ENCODE measurements at places on chromosomes 4 and X.

GRCh38 chrX:115583496-115584004 is 22.6 kb downstream of the PLS3 start:
- no peak for DNase-seq

DNA sequence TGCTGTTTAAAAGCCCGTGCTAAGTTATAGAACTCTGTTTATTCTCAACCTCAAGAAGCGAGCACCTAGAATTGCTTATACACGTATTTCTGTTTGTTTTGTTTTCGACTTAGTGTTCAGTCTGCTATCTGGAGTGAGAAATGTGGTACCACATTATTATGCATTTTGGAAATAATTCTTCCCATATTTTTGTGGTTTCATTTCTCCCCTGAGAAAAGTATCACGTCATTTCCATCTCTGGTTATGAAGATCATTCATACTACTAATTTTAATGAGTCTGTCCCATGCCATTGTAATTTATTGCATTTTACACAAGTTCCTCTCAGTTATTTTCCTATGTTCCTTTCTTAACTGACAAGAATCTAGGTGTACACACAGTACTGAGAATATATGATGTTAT is 186.0 kb downstream of the DCHS2 start:
- DNase-seq = no peak

DNA sequence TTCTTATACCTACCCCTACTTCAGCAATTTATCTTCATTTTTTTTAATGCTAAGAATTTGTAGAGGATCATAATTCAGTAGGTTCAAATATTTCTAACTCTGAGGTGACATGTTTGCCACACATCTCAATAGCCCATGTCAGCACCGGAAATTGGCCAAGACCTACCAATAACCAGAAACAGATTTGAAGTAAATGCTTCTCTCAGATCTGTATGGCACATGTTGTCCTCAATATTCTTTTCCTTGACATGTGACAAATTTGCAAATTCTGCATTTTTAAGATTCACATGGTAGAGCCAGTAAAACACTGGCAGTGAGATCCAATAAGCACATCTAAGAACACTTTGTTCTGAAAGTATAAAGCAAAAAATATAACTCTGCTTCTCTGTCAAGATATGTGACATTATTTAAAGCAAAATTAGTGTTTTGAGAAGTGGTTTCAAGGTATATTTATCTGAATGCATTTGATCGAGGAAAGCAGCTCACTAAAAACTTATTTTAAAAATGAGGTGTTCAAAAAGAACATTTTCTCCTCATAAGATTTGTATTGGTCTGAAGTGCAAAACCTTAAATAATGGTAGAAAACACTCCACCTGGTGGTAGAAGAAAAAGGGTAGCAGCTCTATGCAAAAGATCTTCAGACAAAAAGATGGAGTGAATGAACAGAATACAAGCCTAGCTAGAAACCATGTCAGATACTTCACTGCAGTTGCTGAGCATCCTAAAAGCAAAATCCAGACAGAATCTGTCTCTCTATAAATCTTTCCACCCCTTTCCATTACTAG is 513.8 kb upstream of the FAM241A start:
- no peak for DNase-seq

DNA sequence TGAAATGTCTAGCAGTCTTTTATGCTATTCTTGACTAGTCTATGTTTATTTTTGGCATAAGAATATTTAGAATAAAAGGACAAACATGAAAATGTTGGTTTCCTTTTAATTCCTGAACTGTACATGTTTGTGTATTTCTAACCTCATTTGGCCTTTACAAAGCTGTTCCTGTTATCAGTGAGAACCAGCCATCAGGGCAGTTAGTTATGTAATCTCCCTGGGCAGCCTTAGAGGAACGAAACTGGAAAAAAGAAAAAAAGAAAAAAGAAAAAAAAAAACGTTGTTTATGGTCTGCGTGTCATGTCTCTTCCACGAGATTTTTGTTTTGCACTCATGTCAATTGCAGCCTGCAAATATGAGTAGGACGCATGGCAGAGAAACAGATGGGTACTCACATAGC is 193.7 kb downstream of the MAGEB5 start:
- DNase-seq = no peak

DNA sequence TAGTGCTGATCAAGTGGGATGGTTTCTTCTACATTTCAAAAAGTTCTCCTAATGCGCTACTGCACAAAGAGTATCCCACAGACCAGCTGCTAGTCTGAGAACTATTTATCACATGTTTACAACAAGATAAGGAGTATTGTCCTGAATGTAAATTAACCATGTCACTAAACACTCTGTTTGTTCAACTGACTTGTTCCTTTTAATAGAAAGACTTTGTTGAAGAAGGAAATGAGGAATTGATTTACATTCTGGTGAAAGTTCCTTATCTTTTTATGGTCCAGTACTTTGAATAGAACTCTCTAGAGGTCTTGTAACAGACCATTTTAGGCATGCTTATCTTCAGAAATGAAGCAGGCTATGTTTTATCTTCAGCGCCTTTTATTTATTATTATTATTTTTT is 67.3 kb upstream of the IL13RA1 start:
- no peak for DNase-seq

- DNase-seq = no peak
Measured at GRCh38 chrX:127085939-127086338, 266.4 kb downstream of the PRR32 start.

DNA sequence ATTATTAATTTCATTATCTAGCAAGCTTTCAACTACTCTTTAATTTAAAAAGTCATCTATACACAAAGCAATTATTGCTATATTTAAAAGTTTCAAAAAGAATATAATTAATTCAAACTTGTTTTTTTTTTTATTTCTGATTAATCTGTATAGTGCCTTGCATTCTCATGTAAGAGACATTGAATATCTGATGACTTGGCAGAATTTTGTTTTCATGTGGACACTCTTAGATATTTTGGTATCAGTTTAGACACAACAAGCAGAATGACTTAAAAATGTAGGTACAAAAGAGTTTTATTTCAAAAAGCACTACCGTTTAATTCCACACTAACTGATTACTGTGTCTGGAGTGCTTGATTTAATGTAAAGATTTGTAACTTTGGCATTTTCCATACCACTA is 1129.6 kb downstream of the PDHA2 start:
- no peak for DNase-seq

DNA sequence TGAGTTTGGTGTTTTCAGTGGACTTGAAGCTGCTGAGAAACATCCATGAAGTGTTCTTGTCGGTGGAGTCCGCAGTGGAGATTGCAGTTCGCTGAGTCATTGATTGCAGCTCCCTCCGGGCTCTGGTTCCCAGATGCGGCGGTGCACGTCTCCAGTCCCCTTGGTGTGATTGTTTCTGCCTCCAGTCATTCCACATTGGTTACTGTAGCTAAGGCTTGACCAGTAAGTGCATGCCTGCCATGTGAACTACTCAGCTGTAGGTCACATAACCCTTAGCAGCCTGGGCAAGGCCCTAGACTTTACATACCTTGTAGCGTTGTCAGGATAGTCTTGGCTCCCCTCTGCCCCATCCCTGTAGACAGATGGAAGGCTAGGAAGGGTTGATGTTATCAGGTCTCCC is 53.8 kb upstream of the CLCN4 start:
- no peak for DNase-seq

GRCh38 chr4:156892805-156893204 is 78.8 kb downstream of the PDGFC start:
- no peak for DNase-seq

DNA sequence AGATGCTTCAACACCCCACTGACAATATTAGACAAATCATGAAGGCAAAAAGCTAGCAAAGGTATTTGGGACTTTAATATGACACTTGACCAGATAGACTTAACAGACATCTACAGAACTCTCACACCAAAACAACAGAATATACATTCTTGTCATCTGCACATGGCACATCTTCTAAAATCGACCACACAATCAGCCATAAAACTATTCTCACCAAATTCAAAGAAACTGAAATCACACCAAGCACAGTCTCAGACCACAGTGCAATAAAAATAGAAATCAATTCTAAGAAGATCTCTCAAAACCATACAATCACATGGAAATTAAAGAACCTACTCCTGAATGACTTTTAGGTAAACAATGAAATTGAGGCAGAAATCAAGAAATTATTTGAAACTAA is 340.8 kb downstream of the PPP1R2C start:
- DNase-seq = no peak

DNA sequence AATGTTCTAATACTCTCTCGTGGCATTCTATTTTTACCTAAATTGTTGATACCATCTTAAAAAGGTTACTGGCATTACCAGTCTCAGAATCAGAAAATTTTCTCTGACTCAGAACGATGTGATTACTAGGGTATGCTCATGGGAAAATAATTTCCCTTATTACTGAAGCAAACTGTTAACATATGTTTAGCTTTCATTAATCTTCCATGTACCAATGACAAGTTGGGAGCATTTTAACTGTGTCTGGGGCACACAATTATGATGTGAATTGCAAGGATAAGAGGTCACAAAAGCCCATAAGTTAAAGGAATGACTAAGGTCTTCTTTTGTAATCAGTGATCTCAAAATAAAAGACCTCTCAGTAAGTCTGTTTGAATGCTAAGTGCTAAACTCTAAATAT is 1254.6 kb downstream of the PCDH18 start:
- no peak for DNase-seq

DNA sequence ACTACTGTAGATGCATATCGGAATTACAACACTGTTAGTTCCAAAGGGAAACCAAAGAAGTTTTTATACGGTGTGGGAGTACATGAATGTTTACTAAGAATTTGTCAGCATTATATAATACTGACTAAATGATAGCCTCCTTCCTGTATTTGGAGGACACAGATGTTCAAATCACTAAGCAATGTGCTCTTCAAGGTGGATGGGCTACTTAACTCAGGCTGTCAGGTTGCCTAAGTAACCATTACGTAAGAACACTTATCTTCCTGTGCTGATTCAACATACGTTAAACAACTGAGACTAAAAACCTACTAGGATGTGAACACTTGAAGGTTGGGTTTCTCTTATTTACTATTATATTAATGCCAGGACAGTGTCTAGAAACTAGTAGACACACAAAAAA is 81.9 kb upstream of the HPGD start:
- no peak for DNase-seq

DNA sequence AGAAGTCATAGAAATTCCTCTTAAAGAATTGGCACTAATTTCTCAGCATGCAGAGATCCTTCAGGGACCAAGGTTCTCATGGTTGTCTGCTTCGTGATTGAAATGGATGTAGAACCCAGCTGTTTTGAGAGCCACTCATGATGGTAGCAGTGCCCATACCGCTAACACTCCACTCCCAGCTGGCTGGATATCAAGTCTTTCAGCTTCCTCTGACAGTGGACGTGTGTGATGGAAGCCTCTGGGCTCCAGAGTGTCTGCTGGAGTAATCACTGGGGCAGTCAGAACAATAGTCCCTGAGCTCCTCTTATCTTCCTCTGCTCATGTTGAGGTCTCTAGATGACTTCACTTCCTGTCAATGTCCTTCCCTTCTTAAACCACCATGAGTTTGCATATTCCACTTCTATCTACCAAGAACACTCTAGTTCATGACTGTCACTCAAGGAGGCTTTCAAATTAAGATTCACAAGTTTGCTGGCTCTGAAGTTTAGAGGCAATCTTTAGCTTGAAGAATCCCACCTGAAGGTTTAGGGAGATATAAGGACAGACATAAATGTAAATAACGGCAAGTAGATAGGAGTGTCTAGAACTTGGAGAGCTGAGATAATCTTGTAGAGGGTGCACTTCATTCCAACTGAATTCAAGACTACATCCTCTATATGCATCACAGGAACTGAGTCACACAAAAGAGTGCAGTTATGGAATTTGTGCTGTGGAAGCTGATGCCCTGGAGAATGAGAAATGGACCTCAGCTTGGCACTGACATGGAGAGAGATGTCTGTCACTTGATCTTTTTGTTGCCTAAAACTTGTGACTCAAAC is 64.5 kb upstream of the WDR1 start:
- no peak for DNase-seq

DNA sequence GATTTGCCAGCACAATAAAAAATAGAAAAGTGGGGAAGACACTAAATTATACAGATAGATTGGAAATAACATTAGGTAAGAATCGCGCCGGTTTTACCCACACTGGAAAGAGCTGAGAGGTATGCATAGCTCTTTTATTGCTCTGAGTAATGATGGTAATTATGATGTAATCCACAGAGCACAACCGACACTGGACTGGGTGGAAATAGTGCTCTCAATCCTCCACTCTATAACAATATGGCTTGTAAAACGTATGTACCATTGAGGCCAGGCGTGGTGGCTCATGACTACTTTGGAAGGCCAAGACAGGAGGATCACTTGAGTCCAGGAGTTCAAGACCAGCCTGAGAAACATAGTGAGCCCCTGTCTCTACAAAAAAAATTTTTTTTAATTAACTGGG is 104.3 kb upstream of the RAPGEF2 start:
- DNase-seq = no peak

- DNase-seq = no peak
Measured at GRCh38 chr4:156870131-156870530, 101.5 kb downstream of the PDGFC start.

- no peak for DNase-seq
Measured at GRCh38 chr4:67727124-67727850, 26.3 kb upstream of the UBA6 start.

GRCh38 chr4:115126491-115126890 is 13.1 kb upstream of the NDST4 start:
- no peak for DNase-seq

- no peak for DNase-seq
Measured at GRCh38 chr4:76747563-76747962, 150.4 kb downstream of the SOWAHB start.
